Esophagus squamous epithelium (tissue), 5 donors: ENCODE measurements at places on chromosomes 2 and 18. TPM values are rescaled to one million over a fixed set of nuclear protein-coding genes. Genes with fewer than 3 reads are reported as not detected.

DNA sequence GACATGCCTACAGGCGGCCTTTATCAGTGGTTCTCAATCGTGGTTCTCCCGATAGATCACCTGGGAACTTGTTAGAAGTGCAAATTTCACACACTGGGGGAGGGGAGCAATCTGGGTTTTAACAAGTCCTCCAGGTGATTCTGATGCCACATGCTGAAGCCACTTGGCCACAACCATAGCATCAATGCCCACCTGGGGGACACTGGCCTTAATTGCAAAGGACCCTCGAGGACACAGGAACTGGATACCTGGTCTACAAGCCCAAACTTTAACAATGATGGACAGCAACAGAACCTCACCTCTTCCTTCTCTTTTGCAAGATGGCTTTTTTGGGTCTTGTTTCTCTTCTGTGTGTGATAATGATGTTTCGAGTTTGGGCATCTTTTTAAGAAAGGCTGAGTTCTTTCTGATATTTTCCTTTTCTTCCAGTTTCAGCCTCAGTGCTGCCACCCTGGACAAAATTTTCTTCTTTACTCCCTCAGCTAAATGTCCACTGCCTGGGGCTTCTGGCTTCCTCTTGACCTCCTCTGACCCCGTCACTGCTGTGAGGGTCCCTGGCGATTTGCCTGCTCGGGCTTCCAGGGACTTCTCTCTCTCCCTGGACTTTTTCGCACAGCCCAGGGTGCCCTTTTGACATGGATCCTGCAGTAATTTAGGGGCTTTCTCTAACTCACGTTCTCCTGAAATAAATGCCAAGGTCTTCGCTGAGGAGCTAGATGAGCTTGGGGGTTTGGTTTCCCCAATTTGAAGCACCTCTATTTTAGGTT is 94.2 kb downstream of the ALPK2 start:
- DNase-seq = no peak

DNA sequence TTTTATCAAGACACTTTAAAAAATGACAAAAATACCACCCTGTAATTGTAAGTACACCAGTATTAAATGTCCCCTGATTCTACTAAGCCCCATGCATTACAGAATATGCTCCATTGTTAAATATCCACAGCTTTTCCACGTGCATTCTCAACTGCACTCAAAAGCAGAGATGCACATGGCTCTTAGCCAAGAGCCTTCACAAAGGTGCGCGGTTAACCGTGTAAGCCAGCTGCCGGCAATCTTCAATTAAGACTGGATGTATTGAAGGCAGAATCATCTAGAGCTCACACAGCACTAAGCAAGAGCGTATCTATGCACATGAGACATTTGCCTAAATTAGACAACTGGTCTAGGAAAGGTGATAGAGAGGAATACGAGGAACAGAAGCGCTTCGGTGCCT is 278.3 kb downstream of the NAPG start:
- DNase-seq = no peak

Gene CD8A
- 3.3 TPM for total RNA-seq

Gene ATP6V1C2
- total RNA-seq = 17.3 TPM

GRCh38 chr2:224333726-224334482 is 68.0 kb downstream of the FAM124B start:
- DNase-seq = no peak

GRCh38 chr2:10431797-10432196 is 16.3 kb downstream of the ODC1 start:
- DNase-seq = no peak

Gene ADGRF3
- total RNA-seq = not detected

Gene DYNAP
- total RNA-seq = 25.1 TPM

GRCh38 chr2:165361514-165361913 is 108.0 kb upstream of the CSRNP3 start:
- no peak for DNase-seq

Gene PSTPIP2
- 9.4 TPM for total RNA-seq

Gene ADRA2B
- not detected for total RNA-seq

GRCh38 chr2:10514743-10515142 is 66.6 kb upstream of the ODC1 start:
- DNase-seq = no peak

Gene PARD3B
- 15.8 TPM for total RNA-seq

DNA sequence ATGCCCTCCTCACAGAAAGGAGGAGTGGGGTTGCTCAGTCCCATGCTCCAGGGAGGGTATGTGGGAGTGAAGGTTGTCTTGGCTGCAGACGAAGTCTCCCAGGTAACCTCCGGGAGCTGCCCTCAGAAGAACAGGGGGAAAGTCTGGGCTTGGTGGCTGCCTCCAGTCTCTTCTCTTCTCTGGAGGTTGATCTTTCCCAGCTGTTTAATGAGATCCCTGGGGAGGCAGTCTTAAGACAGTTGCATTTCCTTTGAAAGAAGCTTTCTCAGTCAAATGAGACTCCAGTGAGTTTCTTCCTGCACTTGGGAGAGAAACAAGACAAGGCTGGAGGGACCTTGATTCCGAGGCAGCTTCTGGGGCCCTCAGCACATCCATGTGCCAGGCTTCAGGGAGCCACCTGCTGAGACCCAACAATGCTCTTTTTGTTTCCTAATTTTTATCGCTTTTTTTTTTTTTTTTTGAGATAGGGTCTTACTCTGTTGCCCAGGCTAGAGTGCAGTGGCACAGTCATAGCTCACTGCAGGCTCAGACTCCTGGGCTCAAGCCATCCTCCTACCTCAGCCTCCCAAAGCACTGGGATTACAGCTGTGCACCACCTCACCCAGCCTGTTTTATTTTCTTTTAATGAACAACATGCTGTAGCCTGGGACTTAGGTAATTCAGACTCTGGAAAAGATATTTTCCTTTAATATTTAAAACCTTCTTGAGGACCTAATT is 71.7 kb upstream of the TPO start:
- no peak for DNase-seq

- DNase-seq = no peak
These were observed 71.4 kb downstream of the OSBPL1A start for GRCh38 chr18:24326211-24326610.

DNA sequence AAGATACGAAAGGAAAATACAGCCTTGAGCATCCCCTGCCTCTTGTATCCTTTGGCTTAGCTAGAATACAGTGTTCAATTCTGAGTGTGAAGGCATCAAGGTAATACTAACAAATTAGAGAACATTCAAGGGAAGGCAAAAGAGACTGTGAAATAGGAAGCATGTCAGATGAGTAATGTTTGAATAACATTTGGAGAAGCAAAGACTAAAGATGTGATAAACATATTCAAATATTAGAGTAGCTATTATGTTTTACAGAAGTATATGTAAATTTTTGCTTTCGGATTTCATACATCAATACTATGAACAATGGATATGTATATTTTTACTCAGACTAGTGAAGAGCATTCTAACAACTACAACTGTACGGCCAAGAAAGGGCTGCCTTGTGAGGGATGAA is 161.7 kb upstream of the FN1 start:
- no peak for DNase-seq

DNA sequence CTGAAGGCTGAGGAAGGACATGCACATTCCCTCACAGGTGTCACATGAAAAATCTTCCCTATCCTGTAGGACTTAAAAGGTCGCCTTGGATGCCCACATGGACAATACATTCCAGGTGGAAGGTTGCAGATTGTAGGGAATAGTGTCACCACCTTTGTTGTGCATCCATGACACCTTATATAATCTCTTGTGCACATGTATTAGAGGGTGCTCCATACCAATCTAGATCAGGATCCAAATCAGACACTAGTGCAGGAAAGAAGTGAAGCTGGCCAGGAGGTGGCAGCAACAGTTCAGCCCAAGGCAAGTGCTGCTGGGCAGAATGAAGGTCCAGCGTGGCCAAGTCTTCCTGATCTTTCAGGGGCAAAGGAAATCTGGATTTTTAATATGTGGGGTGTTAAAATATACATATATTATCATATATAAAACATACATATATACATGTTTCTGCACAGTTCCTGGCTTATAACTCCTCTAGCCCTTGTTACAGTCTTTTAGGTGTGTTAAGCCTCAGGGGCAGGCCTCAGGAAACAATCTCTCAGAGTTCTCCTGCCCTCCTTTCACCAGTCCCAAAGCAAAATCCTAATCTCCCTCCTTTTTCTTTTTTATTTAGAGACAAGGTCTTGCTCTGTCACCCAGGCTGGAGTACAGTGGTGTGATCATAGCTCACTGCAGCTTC is 16.6 kb downstream of the NIF3L1 start:
- DNase-seq = no peak

GRCh38 chr2:162591403-162592083 is 247.0 kb downstream of the KCNH7 start:
- DNase-seq = no peak

- DNase-seq = no peak
These were observed 442.2 kb upstream of the SETBP1 start for GRCh38 chr18:44238454-44238853.

GRCh38 chr2:165562233-165562632 is 92.7 kb downstream of the CSRNP3 start:
- DNase-seq = no peak

Gene MFF
- total RNA-seq = 83.9 TPM

GRCh38 chr2:105140240-105140568 is 101.3 kb upstream of the GPR45 start:
- DNase-seq = no peak

DNA sequence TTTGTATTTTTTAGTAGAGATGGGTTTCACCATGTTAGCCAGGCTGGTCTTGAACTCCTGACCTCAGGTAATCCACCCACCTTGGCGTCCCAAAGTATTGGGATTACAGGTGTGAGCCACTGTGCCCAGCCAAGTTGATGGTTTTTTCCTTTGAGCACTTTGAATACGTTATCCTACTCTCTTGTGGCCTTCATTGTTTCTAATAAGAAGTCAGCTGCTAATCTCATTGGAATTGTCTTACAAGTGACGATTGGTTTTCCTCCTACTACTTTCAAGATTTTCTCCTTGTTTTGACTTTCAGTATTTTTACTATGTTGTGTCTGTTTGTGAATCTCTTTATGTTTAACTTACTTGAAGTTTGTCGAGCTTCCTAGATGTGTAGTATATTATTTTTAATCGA is 88.5 kb downstream of the TMEM200C start:
- DNase-seq = no peak

Gene THSD7B
- 0.95 TPM for total RNA-seq

- DNase-seq = no peak
These were observed 52.6 kb upstream of the AFF3 start for GRCh38 chr2:100194951-100195350.

Gene RAB27B
- 17.5 TPM for total RNA-seq

GRCh38 chr2:62654423-62654791 is 51.1 kb upstream of the EHBP1 start:
- DNase-seq = no peak

- DNase-seq = no peak
These were observed 1.4 kb downstream of the MSH2 start for GRCh38 chr2:47404356-47404755.

GRCh38 chr2:213411582-213412289 is 127.5 kb downstream of the SPAG16 start:
- no peak for DNase-seq

Gene ASB18
- not detected for total RNA-seq

GRCh38 chr2:19900931-19901441 is 797 bp downstream of the TTC32 start:
- DNase-seq = no peak

DNA sequence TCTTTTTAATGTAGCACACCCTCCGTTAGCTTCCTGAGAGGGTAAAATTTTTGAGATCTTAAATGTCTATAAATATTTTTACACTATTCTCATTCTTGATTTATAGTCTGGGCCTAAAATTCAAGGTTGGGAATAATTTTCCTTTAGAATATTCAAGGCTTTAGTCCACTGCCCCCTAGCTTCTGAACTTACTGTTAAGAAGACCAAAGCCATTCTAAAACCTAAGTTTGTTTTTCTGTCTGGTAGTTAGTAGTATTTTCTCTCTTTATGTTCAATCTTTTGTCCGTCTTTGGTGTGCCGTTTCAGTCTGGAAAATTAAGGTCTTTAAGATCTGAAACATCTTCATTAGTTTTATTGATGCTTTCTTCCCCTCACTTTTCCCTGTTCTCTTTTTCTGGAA is 14.5 kb downstream of the OSBPL6 start:
- DNase-seq = no peak

GRCh38 chr2:35503738-35504199 is 851.8 kb upstream of the CRIM1 start:
- DNase-seq = no peak

Gene SKOR2
- not detected for total RNA-seq

GRCh38 chr2:170563401-170563800 is 151.7 kb upstream of the SP5 start:
- DNase-seq = no peak

DNA sequence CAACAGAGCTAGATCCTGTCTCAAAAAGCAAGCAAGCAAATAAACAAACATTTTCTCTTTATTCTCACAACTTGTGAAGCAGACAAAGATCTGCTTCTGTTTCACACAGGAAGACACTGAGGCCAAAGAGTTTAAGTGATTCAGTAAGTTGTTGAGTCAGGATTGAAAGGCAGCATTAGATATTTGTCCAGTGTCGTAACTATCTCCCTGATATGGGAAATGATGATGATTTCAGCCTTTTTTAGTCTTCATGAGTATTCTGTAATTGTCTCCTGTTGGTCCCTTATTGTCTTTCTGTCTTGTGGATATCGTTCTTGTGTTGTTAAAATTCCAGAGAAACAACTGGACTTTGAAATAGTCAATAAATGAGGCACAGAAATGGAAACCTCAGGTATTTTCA is 59.6 kb downstream of the GATA6 start:
- no peak for DNase-seq

Gene UGT1A9
- 0.88 TPM for total RNA-seq

Gene LHCGR
- not detected for total RNA-seq

DNA sequence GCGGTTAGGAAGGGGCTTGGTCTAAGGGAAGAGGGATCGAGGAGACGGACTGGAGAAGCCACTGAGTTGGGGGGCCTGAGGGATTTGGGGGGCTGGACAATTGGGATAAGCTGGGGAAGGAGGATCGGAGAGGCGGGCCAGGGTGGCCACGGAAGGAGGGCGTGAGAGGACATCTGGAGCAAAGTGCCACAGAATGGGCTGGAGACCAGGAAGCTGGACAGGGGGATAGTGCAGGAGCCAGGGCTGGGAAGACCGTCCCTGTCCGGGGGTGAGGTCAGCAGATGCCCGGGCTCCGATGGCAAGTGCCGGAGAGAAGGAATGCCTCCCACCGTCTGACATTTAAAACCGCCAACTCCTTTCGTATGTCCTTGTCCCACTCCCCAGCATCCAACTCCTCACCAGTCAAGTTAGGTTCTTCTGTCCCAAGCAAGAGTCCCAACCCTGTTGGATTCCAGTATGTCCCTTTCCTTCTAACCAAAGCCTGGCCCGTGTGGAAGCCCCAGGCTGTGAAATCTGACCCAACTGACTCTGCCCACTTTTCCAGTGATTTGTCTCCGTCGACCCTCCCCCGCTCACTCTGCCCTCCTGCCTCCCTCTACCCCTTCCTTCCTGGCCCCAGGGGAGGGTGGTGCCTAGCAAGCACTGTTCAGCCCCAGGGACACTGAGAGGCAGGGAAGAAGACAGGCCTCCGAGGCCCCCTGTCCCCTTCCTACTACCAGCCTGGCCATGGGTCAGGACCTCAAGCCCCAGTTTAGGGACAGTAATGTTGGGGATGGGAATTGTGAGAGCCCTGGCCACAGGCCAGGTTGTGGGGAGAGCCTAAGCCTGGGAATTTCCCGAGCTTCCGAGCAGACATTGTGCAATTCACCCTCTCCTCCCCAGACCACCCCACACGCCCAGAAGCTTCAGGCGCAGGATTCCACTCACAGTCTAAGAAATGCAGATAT is 31.5 kb upstream of the TMBIM1 start:
- no peak for DNase-seq

GRCh38 chr2:103008586-103008985 is 246.8 kb downstream of the TMEM182 start:
- DNase-seq = no peak
